ENCODE measurements at places on chromosomes 5 and 9.

DNA sequence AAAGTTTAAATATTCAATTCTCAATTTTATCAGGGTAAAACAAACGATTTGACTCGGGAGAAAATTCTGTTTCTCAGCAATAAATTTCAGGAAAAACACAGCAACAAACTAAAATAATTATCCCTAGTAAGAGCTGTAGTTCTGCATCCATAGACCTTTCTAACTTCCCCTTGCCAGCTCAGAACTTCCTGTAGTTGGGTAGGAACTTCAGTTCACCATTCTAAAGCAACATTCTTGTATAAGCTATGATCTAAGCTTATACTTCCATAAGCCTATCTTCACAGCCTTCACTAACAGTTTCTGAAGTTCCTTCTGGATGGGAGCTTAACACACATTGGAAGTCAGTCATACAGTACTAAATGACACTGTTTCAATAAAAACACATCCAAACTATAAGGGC, 96.6 kb downstream of the UBAP2 start:
- no peak for DNase-seq

DNA sequence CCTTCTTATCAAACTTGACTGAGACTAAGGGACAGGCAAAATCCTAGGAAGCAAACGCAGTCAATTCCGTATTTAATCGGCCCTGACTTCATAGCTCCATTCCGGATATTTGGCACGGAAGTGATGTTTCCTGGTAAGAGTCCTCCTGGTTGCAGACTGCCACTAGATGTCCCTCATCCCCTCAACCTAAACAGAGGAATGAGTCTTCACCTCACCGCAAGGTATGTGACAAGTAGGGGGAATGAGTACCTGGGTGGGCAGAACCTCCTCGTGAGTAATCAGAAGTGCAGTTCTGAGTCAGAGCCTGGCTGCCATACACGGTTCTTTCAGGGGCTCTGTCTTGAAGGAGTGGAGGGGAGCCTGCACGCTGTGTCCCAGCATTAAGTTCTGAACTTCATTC, 173.6 kb downstream of the MUSK start:
- DNase-seq, result no peak

DNA sequence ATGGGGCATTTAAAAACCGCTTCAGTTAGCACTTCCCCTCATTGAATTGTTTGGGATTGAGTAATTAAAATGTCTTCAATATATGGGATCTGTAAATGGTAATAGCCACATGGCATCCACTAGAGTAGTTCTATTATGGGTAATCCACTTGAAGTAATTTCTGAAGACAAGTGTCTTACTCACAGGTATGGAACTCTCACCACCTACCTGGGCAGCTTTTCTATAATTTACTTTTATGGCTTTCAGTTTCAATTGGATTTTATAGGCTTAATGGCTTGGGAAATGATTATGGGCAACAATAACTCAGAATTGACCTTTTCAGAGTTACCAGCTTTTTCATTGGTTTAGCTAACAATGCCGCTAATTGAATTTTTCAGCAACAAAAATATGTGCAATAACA, 597.9 kb downstream of the PTPRD start:
- no peak for DNase-seq

DNA sequence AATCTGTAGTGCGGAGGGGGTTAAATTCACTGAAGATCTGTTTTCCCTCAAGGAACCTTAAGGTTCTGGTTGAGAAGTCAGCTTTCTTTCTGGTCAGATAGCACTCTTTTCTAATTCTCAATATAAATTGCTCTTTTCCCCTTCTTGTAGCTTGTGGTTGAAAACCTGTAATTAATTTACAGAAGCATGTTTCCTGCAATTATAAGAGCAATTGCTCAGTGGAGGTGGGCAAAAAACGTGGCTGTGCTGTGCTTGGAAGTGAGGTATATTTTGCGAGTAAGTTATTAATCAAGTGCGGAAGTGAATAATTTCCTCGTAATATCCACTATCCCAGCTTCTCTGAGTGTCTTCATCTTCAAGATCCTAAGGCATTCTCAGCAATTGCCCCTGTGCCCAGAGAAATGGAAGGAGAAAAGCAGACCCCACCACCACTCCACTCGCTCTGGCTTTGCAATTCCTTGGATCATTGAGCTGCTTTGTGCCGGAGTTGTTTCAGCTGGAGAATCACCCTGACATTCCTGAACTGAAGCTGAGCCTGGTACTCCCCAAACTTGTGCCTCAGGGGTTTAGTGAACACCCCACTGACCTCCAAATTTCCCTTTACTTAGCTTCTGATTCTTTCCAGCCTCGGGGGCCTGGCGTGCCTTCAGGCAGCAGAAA, 140.6 kb downstream of the LRRC70 start:
- no peak for DNase-seq

- no peak for DNase-seq
Measured at GRCh38 chr9:112605963-112606699, 111.8 kb downstream of the INIP start.

DNA sequence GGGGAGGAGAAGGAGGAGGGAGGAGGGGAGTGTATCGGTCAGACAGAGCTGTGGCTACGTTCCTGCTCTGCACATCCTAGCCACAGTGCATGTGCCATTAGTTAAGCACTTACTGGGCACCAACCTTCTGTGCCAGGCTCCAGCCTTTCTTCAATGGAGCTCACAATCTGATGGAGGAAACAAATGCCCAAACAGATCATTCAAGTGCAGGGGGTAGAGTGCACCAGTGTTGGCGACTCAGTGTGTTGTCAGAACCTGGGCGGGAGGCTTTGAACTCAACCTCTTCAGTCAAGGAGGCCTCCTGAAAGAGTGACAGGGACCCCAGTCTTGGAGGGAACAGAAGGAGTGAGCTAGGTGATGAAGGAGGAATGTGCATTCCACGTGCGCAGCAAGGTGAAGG, 51.9 kb upstream of the SHB start:
- DNase-seq, result no peak

DNA sequence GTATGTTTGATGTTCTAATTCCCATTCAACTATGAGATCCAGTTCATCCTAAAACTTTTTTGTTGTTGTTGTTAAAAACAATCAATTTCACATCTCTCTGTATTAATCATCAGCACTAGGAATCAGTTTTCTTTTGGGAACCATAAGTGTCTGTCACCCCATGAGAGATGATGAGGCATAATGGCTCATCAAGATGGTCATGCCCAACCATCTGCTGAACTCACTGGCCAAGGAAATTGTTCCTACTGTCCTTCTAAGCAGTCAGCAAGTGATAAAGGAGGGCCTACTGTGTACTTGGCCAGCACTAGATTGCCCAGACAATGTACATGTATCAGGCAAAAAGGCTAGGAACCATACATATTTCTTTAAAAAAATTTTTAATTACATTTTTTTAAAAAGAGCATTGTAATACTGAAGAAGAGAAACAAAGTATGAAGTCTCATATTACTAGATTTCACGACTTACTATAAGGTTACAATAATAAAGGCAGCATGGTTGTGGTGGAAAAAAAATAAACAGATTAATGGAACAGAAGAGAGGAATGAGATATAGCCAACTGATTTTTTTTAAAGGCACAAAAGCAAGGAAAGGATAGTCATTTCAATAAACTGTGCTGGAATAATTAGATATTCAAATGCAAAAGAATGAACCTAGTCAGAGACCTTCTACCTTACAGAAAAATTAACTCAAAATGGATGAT, 458.3 kb downstream of the SPOCK1 start:
- DNase-seq, result no peak

DNA sequence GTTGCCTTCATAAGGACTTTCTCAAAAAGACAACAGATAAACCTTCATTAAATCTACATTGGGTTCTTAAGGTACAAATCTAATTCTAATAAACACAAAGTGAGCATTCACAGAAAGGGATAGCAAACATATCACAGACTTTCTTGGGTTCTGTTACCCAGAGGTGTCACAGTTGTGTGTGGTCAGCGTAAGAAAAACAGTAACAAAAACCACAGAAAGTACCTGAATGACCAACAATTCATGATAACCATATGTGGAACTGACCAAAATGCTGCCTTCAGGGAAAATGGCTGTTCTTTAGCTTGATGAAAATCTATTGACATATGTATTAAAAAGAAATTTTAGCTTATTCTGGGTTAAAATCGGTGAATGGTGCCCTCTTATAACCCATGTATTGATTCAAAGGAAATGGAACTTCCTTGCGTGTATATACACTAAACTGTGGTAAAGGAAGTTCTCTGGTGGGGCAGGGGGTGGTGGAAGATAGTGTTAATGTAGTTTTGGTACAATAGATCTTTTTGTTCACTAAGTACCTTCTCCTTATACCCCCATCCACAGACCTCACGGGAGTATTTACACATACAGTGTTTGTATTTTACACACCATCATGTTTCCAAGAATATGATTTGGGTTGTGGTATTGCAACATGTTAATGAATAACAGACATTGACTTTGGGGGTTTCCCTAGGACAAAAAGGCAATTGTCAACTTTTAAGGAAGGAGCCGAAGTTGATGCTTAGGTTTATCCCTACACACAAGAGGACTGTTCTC, 152.5 kb downstream of the APBA1 start:
- no peak for DNase-seq

All from stimulated activated CD4-positive, alpha-beta T cell treated with anti-CD3 and anti-CD28 coated beads, Interleukin-1b, Interleukin-23, amount 100 ng/mL, for 4 hours (primary cell).